Naive thymus-derived CD4-positive, alpha-beta T cell (primary cell): ENCODE measurements at places on chromosomes 3 and 15. TPM values are rescaled to one million over a fixed set of nuclear protein-coding genes. Genes with fewer than 3 reads are reported as not detected.

The GP5 gene
- total RNA-seq: 11.3 TPM

The RLBP1 gene
- total RNA-seq: not detected

GRCh38 chr15:62439543-62440016 lies 274.5 kb upstream of the C2CD4B start:
- no peaks in the 10 kb centered on the region for H3K4me1 ChIP-seq
- no peak overlapping the region for H3K4me3 ChIP-seq
- no peaks in the 10 kb centered on the region for H3K27me3 ChIP-seq
- no peak overlapping the region for H3K27ac ChIP-seq
- no peaks in the 10 kb centered on the region for H3K36me3 ChIP-seq

- H3K27ac ChIP-seq: no peak overlapping the region
- DNase-seq: no peak
- H3K4me1 ChIP-seq: no peaks in the 10 kb centered on the region
Observed at GRCh38 chr3:143895805-143896204, 47.5 kb upstream of the SLC9A9 start.

DNA sequence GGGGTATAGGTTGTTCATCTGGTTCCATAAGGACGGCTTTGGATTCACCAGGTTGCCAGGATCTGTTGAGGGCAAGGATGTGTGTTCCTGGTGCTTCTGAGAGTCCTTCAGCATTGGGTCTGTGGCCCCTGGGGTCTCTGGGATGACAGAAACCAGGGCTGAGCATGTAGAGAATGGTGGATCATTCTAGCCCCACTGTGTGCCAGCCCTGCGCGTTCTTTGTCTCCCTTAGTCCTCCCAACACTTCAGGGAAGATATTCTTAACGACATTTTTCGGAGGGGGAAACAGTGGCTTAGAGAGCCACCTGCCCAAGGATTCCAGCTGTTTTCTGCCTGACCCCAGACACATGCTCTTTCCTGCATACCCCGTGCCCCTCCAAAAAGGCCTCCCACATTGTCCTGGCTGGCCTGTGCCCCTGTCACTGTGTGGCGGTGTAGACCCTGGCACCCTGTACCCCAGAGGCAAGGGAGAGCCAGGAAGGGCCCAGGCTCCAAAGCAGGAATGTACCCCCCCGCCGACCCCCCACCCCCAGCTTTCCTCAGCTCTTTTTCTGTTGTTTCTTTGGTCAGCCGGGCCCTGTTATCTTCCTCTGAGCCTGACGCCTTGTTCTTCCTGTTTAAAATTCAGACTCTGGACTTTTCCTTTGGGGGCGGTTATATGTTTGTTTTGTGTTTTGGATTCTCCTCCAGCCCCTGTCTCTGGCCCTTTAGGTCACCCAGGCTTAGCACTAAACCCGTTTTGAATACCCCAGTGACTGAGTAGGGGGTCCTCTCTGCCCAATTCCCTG lies 57.8 kb upstream of the SMAD6 start:
- no peaks in the 10 kb centered on the region for H3K4me1 ChIP-seq
- no peaks in the 10 kb centered on the region for H3K36me3 ChIP-seq
- DNase-seq: no peak
- H3K27ac ChIP-seq: no peak overlapping the region
- H3K27me3 ChIP-seq: no peaks in the 10 kb centered on the region

GRCh38 chr3:188433521-188434150 lies 279.7 kb downstream of the LPP start:
- no peak for DNase-seq
- H3K27me3 ChIP-seq: no peaks in the 10 kb centered on the region
- H3K4me3 ChIP-seq: no peak overlapping the region
- H3K27ac ChIP-seq: no peak overlapping the region
- peaks cover 6% of the 10 kb centered on the region for H3K4me1 ChIP-seq

DNA sequence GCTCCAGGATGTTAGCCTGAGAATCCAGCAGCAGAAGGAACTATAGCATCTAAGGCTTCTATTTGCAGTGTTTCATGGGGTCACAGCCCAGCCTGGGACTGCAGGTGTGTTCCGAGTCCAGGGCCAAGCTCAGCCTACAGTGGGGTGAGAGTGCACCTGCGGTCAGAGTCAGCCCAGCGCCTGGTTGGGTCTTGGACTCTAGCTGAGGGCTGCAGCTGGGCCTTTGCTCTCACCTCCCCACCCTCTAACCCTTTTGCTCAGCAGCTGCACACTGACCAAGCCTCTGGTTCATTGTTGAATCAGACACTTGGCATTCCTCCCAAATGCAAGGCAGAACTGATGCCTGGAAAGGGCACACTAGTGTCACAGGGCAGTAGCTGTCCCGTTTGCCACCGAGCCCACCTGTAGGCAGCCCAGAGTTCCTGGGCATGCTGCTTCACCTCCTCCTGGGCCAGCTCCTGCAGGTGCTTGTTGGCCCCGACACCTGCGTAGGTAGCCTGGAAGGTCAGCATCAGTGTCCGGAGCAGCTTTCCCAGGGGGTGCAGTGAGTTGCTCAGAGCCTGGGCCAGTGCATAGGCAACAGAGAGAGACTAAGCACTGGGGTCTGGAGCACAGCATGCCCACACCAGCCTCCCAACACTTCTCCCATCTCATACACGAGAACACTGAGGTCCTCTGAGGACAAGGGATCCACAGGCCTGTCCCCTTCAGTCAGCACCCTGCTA lies 17.5 kb downstream of the ALS2CL start:
- H3K36me3 ChIP-seq: no peaks in the 10 kb centered on the region
- no peak overlapping the region for H3K4me3 ChIP-seq
- DNase-seq: no peak
- no peak overlapping the region for H3K27ac ChIP-seq

DNA sequence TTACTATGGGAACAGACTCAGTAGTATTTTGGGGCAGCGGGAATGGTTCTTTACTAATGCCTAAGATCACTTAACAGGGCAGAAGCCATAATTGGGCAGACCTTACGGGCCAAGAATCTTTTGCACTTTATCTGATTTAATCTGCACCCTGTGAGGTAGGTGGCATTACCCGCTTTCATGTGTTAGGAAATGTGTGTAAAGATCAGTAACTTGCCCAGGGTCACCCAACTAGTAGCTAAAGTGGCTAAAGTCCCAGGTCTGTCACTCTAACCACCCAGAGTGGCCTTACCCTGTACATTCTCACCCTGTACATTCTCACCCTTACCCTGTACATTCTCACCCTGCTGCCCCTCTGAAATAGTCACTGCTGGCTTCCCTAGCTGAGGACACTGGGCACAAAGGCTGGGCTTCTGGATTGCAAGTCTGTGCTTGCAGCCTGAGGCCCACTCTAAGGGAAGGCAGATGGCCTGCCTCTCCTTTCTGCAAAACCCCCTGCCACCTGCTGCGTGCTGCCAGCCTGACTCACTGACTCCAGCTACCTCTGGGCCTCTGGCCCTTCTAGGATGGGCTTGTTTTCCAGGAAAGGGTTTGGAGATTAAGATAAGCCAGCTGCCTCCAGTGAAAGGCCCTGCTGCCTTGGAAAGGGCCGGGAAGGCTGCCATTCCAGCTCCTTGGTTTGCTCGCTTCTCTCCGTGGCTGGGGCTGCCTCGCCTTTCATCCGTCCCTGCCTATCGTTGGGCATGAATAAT lies 37.5 kb upstream of the MYZAP start:
- no peak overlapping the region for H3K27ac ChIP-seq
- no peaks in the 10 kb centered on the region for H3K4me1 ChIP-seq

GRCh38 chr3:177615015-177615414 lies 417.7 kb upstream of the TBL1XR1 start:
- no peak for DNase-seq
- no peak overlapping the region for H3K4me3 ChIP-seq
- H3K4me1 ChIP-seq: peaks cover 3% of the 10 kb centered on the region
- H3K27me3 ChIP-seq: no peaks in the 10 kb centered on the region
- H3K27ac ChIP-seq: no peak overlapping the region
- no peaks in the 10 kb centered on the region for H3K36me3 ChIP-seq

GRCh38 chr15:77380033-77380432 lies 39.9 kb downstream of the PEAK1 start:
- no peaks in the 10 kb centered on the region for H3K36me3 ChIP-seq
- H3K27me3 ChIP-seq: no peaks in the 10 kb centered on the region
- no peaks in the 10 kb centered on the region for H3K4me1 ChIP-seq
- DNase-seq: no peak
- H3K27ac ChIP-seq: no peak overlapping the region

DNA sequence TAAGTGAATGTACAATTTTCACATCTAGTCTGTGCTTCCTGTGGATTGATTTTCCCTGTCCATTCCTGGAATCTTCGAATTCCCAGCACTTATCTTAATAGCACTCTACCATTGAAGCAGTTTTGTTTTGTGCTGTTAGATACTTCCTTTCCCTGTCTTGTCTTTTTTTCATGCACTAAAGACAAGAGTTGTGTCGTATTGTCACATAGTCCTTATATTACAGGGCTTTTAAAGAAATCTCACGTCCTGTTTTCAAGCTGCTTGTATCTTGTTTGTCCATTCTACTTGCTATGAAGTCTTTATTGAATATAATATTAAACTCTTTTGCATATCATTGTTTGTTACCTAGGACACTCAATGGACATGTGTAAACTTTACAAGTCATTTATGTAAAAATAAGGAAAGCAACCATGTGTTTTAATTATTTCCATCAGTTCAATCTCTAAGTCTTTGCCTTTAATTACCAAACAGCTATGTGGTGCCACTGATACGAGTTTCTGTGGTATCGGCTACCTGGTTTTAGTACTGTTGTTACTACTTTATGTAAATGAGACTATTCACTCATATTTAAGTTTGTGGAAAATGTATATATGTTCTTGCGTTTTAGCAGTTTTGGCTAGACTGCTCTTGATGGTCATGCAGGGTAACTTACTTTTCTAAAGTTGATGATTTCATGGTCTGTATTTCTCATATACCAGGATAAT lies 10.3 kb downstream of the PIK3CA start:
- H3K27ac ChIP-seq: no peak overlapping the region
- no peak for DNase-seq
- H3K27me3 ChIP-seq: no peaks in the 10 kb centered on the region
- peaks cover 14% of the 10 kb centered on the region for H3K4me1 ChIP-seq
- H3K4me3 ChIP-seq: no peak overlapping the region

- H3K4me1 ChIP-seq: no peaks in the 10 kb centered on the region
- H3K27ac ChIP-seq: no peak overlapping the region
- no peaks in the 10 kb centered on the region for H3K27me3 ChIP-seq
- no peaks in the 10 kb centered on the region for H3K36me3 ChIP-seq
- H3K4me3 ChIP-seq: no peak overlapping the region
Observed at GRCh38 chr15:35477312-35478262, 68.4 kb downstream of the DPH6 start.

DNA sequence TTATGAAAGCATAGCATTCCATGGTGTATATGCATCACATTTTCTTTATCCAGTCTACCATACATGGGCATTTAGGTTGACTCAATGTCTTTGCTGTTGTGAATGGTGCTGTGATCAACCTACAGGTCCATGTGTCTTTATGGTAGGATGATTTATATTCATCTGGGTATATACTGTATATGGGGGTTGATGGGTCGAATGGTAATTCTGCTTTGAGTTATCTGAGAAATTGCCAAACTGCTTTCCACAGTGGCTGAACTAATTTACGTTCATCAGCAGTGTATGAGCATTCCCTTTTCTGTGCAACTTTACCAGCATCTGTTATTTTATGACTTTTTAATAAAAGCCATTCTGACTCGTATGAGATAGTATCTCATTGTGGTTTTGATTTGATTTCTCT lies 662.4 kb upstream of the BCHE start:
- H3K4me1 ChIP-seq: no peaks in the 10 kb centered on the region
- H3K27me3 ChIP-seq: no peaks in the 10 kb centered on the region
- no peak for DNase-seq
- H3K27ac ChIP-seq: no peak overlapping the region
- no peak overlapping the region for H3K4me3 ChIP-seq

DNA sequence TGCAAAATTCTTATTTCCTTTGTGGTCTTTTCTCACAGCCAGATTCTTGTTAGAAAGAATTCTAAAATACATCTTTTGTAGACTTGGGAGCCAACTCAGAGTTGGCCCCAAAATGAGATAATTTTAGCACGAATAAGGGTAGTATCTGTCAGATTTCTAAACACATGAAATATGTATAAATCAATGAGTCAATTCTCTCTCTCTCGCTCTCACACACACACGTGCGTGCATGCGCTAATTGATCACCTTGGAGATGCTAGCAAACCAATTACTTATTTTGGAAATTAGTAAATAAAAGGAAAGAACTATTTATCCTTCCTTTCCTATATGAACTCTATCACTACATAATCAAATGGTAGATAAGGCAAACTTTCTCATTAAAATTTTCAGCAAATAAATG lies 32.9 kb upstream of the PIK3R4 start:
- DNase-seq: no peak
- H3K4me1 ChIP-seq: no peaks in the 10 kb centered on the region
- H3K4me3 ChIP-seq: no peak overlapping the region
- H3K27ac ChIP-seq: no peak overlapping the region
- H3K27me3 ChIP-seq: peaks cover 4% of the 10 kb centered on the region

DNA sequence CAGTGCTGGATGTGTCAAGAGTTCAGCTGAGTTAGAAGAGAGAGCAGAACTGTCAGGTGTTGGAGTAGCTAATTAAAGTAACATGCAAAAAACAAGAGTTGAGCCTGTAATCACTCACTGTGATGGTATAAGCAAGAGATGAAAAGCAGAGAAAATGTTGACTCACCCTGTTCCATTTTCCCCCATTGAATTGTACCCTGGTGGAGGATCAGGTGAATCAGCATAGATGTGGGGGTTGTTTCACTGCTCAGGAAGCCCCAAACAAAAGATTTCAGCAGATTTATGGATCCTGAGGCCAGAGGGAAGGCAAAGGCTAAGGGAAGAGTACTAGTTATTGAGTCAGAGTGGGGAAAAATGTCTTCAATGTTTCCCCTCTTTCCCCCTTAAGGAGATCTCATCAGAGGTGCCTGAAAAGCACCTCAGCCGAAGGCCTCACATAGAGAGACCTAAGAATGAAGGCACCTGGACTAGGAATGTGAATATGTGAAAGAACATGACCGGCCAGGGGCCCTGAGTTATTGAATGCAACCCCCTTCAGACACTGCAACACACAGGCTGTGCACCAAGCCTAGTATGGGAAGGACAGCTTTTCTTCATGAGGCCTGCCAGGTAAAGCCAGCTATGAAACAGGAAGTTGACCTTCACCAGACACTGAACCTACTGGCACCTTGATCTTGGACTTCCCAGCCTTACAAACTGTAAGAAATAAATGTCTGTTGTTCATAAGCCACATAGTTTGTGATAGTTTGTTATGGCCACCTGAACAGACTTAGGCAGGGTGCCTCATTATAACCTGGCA lies 90.1 kb downstream of the TMCO5A start:
- no peak overlapping the region for H3K4me3 ChIP-seq
- H3K4me1 ChIP-seq: no peaks in the 10 kb centered on the region
- H3K36me3 ChIP-seq: no peaks in the 10 kb centered on the region
- no peaks in the 10 kb centered on the region for H3K27me3 ChIP-seq
